Activated CD8-positive, alpha-beta memory T cell treated with anti-CD3 and anti-CD28 coated beads for 48 hours (primary cell): ENCODE measurements at places on chromosomes 2 and 18.

DNA sequence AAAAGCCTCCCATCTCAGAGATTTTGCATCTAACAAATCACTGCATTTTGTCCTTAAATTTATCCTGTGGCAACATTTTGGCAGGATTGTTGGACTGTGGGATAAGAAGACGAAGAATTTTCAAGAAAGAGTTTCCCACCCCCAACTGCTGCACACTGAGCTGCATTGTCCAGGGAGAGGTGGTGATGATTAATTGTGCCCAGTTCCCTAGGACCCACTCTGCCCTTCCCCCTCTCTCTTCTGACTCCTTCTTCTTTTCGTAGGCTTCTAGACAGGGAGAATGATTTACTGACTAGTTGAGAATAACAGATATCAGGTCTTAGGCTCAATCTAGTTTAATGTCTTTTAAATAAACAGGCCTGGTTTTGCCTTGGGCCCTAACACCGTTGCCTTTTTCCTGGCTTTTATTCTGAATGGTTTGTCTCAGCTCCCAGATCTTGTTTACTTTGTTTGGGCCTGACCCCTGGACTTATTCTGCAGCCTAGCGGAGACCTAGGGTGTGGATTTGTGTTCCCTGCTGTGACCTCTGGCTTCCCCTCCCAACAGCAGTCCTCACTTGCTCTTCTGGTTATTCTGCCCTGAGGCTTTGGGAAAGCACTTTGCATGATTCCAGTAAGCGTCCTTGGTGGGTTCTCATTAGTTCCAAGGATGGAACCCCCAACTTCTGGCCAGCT is 233.3 kb downstream of the INSIG2 start:
- DNase-seq, result no peak

DNA sequence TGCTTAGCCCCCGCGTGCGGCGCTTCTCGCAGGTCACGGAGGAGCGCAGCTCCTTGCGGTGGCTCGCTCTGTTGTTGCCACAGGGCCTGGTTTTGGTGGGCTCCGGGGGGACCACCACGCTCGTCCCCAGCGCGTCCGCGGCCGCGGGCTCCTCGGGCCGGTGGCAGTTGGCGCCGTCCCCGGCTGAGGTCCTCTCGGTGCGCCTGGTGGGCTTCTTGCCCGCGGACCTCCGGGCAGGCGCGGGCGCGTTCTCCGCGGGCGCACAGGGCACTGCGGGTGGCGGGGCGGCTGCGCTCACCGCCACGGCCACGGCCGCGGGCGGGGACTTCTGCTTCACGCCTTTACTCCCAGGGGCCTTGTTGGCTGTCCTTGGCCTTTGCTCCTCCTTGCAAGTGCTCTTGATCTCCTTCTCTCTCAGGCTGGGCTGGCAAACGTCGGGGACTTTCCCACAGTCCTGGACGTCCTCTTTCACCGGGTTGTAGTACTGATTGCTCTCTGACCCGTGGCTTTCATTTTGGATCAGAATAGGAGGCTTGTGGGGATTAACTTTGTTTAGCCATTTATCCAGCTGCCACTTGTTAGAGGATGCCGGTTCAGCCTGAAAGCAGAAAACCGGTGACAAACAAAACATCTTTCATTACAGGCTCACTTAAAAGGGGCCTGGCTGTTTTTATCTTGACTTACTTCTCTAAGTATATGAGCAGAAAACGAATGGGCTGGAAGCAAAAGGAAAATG is 104.0 kb upstream of the REV1 start:
- DNase-seq, result no peak

DNA sequence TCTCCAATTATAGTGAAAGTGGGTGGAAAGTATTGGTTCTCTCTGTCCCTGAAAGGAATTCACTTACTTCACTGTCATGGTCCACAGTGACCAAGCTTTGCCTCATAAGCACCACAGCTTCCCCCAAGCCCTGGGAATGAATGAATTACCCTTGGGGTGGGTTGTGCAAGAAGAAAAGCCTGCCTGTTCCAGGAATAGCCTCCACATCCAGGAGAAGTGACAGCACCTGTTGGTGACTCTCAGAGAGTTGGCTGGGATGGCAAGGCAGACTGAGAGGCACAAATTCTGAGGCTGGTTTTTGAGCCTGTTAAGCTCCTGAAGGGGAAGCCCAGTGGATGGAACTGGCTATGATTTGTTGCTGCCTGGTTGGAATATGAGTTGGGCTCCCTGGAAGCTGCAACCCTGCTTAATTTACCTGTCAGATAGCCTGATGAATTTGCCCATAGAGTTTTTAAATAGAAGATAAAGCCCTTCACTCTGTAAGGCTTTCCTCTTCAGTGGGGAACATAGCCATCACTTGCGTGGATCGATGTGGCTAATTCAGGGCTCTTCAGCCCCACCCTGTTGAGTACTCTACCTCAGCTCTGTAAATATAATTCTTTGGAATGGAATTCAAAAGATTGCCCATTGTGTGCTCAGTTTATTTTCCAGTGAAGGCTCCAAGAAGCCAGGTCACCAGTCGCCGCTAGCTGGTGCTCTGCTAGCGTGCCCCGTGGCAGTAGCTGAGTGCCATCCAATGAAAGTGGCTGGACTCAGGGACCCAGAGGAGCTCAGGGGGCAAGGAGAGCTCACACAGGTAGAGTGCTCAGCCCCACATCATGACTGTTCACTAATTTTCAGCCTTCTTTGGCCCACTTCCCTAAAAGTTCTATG is 479.3 kb downstream of the IRS1 start:
- no peak for DNase-seq

DNA sequence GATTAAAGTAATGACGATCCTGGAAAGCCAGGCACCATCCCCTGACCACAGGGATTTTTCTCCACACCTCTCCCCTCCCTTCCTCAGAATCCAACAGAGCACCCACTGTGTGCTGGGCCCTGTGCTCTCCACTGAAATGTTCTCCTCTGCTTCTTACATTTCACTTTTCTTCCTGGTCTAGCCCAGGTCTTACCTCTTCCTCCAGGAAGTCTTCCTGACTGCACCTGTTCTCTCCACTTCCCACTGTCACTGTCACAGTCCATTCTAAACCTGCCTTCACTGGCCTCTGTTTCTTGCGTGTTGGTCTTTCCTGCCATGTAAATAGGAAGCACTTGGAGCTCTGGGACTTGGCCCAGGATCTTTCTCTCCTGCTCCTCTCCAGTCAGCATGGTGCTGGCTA is 7.4 kb upstream of the NGEF start:
- no peak for DNase-seq

GRCh38 chr2:70115646-70116442 is 28.6 kb downstream of the PCBP1 start:
- DNase-seq, result no peak

DNA sequence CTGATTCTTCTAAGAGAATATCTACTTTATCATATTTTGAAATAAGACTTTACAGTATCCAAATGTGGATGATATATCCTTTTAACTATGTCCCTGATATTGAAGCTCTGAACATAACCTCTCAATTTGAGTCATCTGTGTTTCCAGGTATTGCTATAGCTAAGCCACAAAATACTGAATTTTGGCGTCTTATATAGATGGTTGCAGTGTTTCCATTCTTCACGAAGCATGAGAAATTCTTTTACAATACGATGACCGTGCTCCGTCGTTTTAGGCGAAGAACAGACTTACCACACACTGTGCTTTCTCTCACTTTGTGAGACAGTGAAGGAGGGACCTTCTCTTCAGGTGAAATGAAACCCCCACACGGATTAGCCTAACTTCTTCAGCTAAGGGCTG is 45.3 kb downstream of the LRRFIP1 start:
- DNase-seq, result no peak

DNA sequence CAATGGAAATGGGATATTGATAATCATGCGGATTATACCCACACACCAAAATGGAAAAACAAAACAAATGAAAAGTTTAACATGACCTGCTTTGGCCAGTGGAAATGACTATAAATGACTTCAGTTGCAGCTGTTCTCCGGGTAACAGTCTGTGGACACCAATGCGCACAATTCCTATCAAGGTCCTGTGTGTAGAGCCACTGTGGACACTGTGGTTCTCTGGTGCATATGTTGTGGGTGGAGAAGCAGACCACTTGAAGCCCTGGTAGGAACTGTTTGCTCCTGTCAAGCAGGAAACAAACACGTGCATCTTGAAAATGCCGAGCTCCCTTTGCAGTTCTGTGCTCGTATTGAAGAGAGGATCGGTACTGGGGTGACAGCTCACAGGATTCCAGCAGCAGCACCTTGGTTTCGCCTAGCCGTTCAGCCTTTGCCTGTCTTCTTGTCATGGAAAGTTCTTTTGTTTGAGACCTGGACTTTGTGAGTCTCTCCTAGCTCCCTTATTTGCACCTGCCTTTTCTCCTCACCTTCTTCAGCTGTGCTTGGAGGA is 32.9 kb downstream of the NCK2 start:
- no peak for DNase-seq
